Transverse colon (tissue), 4 donors: ENCODE measurements at places on chromosomes 7 and 10.

- DNase-seq = no peak
Measured at GRCh38 chr10:93337309-93337721, 144.8 kb downstream of the MYOF start.

DNA sequence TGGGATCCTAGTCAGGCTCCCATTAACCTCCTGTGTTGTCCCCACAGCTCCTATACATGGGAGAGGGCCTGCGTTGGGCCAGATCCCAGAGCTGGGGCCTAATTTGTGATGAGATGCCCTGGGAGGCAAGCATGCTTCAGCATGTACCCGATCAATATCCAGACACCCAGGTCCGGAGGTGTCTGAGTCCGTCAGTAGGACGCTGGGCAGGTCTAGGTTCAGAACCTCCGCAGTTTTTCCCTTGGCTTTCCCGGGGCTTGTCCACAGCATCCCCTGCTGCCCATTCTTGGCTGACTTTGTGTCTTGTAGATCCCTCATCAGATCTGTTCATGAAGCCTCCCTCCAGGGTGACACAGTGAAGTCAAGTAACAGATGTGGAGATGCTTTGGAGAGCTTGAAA is 32.7 kb upstream of the RBAK start:
- no peak for DNase-seq

- DNase-seq = no peak
Measured at GRCh38 chr7:121083790-121084251, 95.3 kb downstream of the CPED1 start.

- no peak for DNase-seq
Measured at GRCh38 chr10:112027731-112028280, 155.8 kb downstream of the GPAM start.

DNA sequence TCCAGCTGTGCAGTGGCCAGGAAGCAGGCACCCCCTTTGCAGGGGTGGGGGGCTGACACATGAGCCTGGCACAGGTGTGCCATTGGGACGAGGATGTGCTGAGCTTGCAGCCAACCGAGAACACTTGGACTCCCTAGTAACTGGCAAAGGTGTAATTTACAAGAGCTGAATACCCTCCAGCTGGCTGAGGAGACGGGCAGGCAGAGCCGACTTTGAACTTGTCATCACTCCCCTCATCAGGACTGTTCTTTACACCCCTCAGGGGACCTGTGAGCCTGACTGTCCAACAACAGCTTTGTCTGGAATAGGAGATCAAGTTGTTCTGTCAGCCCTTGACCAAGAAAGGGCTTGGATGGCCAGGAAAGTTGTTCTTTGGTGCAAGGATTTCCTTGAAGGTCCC is 61.2 kb downstream of the CDH23 start:
- DNase-seq = no peak

DNA sequence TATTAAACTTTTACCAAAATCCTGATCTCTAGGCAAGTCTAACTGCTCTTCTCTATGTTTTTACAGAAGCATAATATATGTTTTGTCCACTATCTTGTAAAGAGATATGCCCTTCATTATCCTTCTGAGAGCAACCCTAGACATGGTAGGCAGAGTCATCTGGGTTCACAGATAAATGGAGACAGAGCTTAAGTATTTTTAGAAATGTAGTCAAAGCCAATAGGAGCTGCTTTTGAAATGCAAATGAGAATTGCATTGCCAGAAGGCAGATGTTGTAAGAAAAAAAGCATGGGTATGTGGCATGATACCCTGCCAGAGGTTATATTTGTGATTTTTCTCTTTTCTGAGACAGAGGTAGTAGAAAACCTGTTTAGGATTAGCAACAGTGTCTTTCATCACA is 964.8 kb downstream of the SORCS3 start:
- DNase-seq = no peak
